Left lobe of liver (tissue), 2 donors: ENCODE measurements at places on chromosomes 1 and 21. TPM values are rescaled to one million over a fixed set of nuclear protein-coding genes. Genes with fewer than 3 reads are reported as not detected.

The FBXO2 gene
- 15.0 TPM for total RNA-seq

The CA6 gene
- total RNA-seq = not detected

DNA sequence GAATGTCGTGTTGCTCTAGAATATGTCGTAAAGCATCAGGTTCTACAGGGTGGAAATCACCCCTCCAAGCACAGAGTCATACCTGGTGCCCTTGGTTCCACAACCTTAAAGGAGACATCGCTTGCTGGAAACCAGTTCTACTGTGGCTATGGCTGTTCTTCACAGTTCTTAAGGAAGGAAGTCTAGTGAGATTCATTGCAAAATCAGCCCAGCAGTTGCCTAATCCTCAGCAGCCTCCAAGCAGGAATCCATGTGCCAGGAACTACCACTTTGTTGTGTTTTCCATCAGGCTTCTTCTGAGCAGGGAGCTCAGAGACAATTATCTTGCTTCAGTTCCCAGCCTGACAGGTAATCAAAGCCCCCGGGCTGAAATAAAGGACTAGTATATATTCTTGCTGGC lies 45.0 kb upstream of the SLC35F3 start:
- no peak for DNase-seq

The AVPR1B gene
- total RNA-seq = not detected

GRCh38 chr1:23396380-23396779 lies 26.7 kb upstream of the ZNF436 start:
- no peak for DNase-seq

The TNFSF4 gene
- total RNA-seq = 0.58 TPM

- DNase-seq = no peak
Measured at GRCh38 chr1:85462931-85463649, 1.9 kb downstream of the DDAH1 start.

GRCh38 chr1:86829321-86829720 lies 84.6 kb downstream of the SELENOF start:
- DNase-seq = no peak

DNA sequence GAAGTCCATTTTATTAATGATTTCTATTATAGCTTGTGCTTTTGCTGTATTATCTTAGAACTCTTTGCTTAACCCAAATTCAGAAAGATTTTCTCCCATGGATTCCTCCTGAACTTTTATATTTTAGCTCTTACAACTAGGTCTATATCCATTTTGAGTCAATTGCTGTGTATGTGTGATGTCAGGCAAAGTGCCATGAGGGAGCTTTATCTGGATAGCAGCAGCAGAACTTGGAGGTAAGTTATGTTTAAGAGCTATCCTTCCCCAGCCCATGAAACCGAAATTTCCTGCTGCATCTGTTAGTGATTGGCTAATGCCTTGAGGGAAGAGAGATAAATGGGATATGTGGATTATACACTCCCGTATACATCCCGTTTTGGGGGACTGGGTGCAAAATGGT lies 29.9 kb downstream of the ADAM30 start:
- no peak for DNase-seq

GRCh38 chr1:97500760-97501159 lies 420.1 kb downstream of the DPYD start:
- no peak for DNase-seq

DNA sequence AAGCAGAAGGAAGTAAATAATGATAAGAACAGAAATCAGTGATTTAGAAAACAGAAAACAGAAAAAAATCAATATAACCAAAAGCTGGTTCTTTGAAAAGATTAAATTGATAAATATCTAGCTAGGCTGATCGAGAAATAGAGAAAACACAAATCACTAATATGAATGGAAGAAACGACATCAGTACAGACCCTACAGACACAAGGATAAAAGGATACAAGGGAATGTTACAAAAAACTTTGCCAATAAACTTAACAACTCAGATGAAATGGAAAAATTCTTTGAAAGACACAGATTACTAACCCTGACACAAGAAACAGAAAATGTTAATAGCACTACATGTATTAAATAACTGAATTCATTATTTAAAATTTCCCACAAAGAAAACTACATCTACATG lies 6.3 kb upstream of the ARHGAP29 start:
- DNase-seq = no peak

DNA sequence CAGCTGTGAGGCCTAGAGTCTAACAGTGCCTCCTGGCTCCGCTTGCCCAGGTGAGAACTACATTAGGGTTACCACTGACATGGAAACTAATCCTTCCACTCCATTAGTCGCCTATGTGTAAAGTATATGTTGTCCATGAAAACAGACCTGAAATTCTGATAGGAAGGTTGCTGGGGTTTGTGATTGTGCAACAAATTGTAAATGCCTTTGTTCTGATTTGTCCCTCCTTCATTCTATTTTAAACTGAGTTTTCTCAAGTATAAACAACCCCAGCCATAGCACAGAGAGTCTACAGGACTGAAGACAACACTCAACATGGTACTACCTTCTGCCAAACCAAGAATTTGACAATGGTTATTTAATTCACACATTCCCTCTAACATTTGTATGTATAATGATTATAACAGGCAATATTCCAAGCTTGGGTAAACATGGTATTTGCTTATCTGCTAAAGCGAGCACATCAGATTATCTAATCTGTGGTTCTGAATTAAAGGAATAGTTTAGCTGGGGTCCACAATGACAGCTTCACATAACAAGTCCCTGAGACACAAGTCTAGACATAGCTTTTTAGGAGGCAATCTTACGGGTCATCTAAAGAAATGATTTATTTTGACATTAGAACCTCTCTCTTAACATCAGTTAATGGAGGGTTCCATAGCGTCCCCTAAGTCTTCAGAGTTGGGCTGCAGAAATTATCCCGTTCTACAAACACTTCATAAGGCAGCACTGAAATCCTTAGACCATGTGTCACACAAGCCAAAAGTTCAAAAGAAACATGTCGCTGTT lies 633.0 kb downstream of the SMYD3 start:
- no peak for DNase-seq

The ACBD6 gene
- total RNA-seq = 11.1 TPM

DNA sequence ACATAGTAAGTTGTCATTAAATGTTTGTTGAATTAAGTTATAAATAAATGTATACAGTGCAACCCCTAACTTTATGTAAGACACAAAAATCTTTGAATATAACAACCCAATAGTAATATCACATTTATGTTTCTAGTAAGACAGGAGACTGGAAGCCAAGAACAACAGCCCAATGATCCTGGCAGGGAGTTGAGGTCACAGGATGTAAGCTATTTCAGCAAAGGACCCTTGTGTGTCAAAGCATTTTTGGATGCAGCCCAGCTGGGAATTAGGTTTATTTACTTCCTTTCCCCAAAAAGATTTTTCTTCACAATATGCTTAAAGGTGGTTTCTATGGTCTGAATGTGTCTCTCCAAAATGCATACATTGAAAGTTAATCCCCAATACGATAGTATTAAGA lies 34.0 kb upstream of the ABCA4 start:
- DNase-seq = no peak

- no peak for DNase-seq
Measured at GRCh38 chr1:40687661-40688060, 3.8 kb upstream of the NFYC start.

DNA sequence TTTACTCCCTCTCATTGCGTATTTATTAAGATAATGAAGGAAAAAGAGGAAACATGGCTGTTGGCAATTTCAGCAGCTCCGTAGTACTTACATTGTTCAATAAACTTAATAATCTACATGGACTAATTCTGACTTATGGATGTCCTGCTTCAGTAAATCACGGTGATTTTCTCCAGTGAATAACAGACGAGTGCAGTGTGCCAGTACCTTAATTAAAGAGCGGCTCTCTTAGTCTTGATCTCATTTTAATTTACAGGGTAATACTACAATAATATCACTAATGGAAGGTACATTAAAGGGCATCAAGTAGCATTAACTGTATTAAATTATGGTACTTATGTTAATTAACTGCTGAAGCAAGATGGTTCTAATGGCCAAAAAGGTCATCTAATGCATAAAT lies 187.2 kb downstream of the NTNG1 start:
- no peak for DNase-seq

DNA sequence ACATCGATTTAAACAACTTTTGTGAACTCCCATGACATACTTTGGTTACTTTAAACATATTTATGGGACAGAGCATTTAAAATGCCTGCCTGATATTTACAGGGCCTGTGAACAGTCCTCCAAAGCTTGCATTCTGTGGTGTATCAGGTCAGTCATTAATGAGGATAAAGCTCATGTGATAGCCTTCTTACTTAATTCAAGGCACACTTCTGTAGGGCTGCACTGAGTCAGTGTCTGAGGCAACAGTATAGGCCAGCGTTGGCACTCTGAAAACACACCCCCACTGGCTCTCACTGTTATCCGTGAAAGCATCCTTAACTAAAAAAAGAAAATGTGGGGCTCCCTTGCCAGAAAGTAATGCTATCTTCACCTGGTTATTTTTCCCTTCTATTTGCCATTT lies 200.0 kb downstream of the NFIA start:
- no peak for DNase-seq

- no peak for DNase-seq
Measured at GRCh38 chr1:167499664-167500101, 18.6 kb downstream of the CD247 start.
